ENCODE measurements at places on chromosomes 4 and X.

DNA sequence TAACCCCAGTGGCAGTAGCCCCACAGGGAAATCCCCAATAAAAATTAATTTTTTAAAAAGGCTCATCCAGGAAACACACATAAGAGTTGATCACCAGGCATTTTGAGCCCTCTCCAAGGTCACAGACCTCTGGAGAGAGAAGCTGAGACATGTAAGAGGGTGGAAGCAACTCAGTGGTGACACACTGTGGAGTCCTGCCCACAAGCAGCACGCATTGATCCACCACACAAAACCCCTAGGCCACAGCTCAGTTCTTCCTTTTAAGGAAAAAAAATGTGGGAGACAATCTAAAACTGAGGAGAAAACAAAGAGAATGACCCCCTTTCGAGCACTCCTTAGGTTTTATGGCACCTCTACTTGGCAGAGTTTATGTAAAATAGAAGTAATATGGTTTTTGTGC is 71.7 kb upstream of the S100G start:
- DNase-seq, result no peak

DNA sequence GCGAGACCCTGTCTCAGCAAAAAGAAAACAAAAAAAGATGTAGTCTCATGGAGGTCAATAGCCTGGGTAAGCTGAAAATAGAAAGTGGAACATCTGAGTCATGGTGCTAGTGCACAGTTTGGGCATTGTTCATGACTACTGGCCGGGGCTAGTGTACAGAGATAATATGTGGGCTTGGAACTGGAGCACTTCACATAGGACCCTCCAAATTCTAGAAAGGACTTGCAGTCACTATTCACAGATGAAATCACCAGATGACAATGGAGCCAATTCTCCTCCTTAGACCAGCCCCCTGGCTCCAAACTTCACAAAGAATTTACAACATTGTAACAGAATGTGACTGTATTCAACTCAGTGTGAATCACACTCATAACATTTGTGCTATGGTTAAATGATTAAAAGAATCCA is 367.8 kb upstream of the SLC7A11 start:
- DNase-seq, result no peak

GRCh38 chrX:121336831-121337421 is 289.5 kb downstream of the GLUD2 start:
- DNase-seq, result no peak

DNA sequence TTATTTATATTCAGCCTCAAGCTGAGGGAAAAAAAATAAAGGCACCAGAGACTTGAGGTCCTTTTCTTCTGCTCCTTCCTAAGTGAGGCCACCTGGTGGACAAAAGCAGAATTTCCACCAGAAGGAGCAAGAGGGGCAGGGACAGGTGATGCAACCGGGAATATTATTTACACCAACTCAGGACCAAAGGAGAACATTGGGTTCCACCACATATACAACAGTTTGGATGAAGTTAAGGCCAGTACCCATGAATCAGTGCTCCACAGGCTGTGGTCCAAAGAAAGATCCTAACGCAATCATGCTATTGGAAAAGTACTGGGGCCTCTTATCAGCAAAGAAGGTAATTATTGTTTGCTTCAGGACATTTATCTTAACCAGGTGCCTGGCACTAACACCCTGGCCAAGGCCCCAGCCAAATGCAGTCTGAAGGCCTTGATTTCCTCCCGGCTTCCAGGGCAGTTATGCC is 57.4 kb downstream of the TSC22D3 start:
- no peak for DNase-seq

- no peak for DNase-seq
These were observed 56.6 kb upstream of the SLC6A14 start for GRCh38 chrX:116379854-116380253.

GRCh38 chr4:152997771-152998487 is 61.8 kb downstream of the FHDC1 start:
- no peak for DNase-seq

GRCh38 chr4:26489101-26489985 is 941 bp downstream of the CCKAR start:
- no peak for DNase-seq

- DNase-seq, result no peak
These were observed 114.5 kb downstream of the NR3C2 start for GRCh38 chr4:148327683-148328082.

- DNase-seq, result no peak
These were observed 146.1 kb upstream of the TBL1X start for GRCh38 chrX:9318766-9319165.

DNA sequence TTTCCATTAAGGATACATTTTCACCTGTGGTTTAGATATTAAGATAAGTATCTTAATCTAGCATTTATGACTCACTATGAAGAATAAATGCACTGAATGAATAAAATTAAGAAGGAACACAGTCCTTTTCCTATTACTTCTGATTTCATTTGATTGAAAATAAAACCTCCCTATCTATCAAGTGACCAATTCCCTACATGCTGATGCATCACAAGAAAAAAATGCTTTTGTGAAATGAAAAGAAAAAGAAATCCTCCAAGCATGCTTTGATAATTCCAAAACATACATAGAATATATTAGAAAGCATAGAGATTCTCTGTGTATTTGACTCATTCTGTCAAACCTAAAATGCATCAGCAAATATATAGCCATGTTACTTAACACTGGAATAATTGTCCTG is 37.1 kb downstream of the PCDH10 start:
- no peak for DNase-seq

DNA sequence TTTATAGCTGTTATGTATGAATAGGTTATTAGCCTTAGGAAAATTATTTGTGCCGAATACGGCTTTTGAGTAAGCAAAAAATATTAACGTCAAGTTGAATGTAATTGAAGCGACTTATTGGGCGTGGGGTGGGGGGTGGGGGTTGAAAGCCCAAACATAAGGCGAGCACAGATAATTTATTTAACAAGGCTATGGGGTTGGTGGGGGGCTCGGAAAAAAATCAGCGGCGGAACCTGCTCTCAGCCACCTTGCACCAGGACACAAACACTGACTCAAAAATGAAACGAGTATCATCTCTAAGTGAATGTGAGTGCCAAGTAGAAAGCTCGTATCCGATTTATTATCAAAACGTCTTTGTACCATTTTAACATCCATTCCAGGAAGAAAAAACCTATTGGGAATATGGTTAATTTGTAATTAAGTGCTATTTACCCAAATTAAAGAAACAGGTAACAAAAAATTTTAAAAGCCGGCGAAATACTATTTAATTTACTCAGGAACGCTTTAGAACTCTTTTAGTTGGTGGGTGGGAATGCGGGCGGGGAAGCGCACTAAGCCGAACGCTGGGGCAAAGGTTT is 902 bp upstream of the LARP1B start:
- DNase-seq, result no peak

DNA sequence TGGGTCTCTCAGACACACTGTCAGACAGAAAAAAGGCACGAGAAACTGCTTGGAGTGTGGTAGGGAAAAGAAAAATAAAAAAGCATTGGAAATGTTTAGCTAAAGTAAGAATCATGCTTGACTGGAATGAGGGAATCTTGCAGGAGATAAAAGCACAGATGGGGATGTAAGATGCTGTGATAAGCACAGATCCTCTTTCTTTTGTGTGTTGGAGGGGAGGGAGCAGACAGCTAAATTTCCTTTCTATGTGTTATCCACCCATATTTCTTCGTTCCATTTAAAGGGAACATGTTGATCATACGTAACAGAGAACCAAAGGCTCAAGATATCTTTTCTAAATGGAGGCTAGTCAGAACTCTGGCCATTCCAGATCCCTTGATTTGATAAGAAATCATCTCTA is 614.0 kb upstream of the LCORL start:
- no peak for DNase-seq

- no peak for DNase-seq
These were observed 55.4 kb upstream of the ANXA3 start for GRCh38 chr4:78496021-78496643.

GRCh38 chr4:55363691-55364351 is 17.8 kb downstream of the SRD5A3 start:
- DNase-seq, result no peak

DNA sequence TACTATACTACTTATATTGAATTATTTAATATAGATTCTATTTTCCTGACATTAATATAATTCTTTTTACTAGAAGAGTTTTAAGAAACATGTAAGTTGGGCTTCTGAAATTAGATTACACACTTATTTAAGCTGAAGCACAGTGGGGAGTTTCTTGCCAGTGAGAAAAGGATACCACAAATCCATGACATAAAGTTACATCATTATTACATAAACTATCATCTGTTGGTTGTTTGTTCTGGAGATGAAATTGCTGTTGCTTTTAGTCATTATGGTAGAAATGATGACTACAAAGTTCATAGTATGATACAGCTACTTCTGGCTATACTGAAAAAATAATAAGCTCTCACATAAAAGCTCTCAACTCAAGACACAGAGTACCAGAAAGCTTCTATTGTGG is 880.4 kb downstream of the PCDH18 start:
- no peak for DNase-seq

DNA sequence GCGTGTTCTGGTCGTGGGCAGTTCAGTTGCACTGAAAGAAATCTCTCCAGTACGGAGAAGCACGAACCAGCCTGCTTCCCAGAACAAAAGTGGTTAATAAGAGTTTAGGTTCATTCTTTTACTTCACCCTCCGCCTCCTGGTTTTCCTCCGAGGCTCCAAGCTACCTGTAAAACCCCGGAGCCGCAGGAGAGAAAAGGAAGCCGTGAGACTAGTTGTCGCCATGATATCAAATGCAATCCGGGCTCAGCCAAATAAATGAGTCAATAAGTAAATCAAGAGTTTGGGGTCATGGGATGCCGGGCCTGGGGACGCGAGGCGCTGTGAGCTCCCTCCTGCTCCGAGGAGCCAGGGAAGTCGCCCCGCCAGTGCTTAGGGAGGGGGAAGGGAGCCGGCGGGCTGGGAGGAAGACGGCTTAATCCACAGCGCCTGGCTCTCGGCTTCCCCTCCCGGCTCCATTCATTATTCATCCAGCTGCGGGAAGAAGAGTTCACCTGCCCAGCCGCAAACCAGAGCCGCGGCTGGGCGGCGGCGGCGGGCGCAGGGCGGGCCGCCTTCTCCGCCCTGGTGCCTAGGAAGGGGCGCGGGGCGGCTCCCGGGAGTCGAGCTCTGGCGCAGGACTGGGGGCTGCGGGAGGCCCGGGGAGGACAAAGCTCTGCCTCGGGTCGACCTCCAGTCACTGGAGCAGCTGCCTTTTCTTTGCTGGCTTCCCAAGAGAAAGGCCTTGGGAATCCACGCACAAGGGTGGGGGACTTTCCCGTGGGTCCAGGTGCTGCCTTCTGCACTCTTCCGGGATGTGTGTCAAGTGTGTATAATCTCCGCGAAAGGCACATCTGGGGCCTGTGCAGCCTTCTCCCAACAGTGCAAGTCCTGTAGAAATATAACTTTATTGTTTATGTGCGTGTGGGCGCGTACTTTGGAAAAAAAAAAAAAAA is 1.7 kb downstream of the FRAS1 start:
- DNase-seq, result no peak

DNA sequence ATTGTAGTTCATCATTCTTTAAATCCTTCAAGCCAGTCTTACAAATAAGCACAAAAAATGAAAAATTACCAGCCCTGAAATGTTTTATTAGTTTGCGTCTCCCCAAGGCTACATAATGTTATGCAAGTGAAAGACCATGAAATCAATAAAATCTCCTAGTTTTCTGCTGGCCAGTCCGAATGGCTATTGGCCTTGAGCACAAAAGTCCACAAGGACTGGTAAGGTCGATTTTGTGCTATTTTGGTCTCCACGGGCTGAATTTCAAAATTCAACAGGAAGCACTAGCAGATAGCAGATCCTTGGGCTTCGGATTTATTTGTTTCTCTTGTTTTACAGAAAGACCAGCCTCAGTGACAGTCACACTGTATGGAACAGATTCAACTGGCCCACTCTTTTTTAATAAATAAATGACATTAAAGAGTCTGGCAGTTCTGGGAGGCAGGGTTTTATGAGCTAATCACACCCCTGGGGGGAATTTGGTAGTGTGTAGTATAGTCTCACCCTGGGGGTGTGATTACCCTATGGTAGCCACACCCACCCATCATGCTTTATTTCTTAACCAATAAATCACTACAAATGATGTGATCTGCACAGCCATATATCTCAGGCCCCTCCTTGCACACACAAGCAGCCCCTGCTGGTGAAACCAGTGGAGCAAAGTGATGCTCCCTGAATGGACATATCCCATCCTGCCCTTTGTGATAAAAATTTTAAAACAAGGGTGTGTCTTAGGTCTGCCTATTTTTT is 51.1 kb upstream of the TMEM33 start:
- DNase-seq, result no peak

GRCh38 chrX:83934220-83934619 is 73.3 kb downstream of the CYLC1 start:
- no peak for DNase-seq

GRCh38 chrX:46628460-46629371 is 55.2 kb downstream of the CHST7 start:
- DNase-seq, result no peak

GRCh38 chrX:22184096-22184495 is 88.6 kb upstream of the CBLL2 start:
- no peak for DNase-seq

- DNase-seq, result no peak
These were observed 18.6 kb upstream of the CA5B start for GRCh38 chrX:15719324-15719968.

- DNase-seq, result no peak
These were observed 210.7 kb downstream of the PPP1R2C start for GRCh38 chrX:42567268-42567667.

DNA sequence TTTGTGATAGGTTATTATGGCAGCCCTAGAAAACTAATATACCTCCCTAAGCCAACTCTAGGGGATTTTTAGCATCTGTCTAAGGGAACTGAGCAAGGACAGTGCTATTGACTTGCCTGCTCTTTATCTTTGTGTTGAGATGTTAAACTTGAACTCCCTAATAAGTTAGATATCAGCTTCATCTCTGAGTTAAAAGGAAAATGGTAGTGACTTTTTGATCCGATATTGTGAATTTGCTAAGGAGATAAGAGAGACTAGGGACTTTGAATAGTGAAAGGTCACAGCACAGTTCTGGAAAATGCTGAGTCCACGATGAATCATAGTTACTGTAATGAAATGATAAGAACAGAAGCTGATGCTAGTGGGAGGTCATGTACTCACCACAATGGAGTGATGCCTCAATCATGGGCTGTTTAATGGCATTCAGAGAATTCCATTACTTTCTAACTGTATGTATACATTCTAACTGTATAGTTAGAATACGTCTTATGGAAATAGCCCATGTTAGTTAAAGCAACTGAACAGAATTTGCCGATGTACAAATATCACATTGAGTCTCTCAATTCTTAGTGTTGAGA is 147.2 kb downstream of the GLRA3 start:
- no peak for DNase-seq
